Neural crest cell (in vitro differentiated cells): ENCODE measurements at places on chromosomes 1 and 21.

- DNase-seq, result no peak
These were observed 518.7 kb downstream of the RWDD3 start for GRCh38 chr1:95752515-95753381.

- DNase-seq, result no peak
These were observed 53.4 kb downstream of the RGS2 start for GRCh38 chr1:192862271-192862670.

GRCh38 chr1:78540048-78540447 is 49.3 kb downstream of the PTGFR start:
- DNase-seq, result no peak

- DNase-seq, result no peak
These were observed 35.7 kb upstream of the VAV3 start for GRCh38 chr1:108000620-108001111.

DNA sequence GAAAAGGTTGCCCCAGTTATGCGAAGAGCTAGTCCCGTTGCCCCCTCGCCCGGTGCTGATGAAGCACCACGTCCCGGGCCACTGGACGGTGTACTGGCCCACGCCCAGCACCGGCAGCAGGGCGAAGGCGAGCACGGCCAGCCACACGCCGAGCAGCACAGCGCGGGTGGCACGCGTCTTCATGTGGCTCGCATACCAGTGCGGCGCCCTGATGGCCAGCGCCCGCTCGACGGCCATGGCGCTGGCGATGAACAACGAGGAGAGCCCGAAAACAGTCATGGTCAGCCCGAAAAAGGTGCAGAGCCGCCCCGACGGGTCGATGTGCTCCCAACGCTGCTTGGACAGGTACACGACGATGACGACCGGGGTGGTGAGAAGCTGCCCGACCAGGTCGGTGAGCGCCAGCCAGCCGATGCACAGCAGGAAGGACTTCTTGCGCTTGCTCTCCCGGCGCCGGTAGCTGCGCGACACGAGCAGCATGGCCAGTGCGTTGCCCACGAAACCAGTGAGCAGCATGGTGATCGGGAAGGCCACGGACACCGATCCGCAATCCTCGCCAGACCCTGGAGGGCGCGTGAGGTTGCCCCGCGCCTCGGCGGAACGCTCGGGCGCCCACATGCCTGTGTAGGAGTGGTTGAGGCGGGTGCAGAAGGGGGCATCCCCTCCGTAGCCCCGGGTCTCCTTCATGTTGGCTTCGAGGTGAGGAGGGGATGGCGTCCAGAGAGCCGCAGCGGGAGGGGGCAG is 553 bp downstream of the PTGER3 start:
- DNase-seq, result no peak

GRCh38 chr1:45334308-45335245 is 5.4 kb upstream of the TOE1 start:
- DNase-seq, result no peak

DNA sequence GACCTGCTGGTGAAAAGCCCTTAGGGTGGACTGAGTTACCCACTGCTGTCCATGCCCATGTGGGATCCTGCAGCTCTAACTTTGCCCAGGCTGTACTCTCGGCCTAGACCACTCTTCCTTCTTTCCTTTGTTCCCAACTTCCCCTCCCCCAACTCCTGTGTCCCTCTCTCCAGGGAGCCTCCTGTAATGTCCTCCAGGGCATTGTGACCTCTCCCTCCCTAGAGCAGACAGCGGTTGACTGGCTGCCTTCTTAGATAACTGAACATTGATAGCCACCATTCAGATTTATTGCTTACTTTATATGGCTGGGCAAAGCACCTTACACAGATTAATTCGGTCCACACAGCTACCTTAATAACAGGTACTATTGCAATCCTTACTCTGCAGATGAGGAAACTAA is 5.0 kb downstream of the RUNX1 start:
- no peak for DNase-seq

DNA sequence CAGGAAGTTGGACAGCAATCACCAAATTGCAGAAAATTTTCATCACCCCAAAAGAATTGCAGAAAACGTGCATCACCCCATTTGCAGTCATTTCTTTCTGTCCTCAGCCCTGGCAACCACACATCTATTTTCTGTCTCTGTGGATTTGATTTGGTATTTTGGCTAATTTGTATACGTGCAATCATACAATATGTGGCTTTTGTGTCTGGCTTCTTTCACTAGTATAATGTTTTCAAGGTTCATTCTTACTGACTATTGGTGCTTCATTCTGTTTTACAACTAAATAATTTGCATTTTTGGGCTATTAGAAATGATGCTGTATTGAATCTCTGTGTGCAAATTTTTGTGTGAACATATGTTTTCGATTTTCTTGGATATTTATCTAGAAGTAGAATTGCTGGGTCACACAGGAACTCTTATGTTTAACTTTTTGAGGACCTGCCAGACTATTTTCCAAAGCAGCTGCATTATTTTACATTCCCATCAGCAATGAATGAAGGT is 24.8 kb upstream of the PRDM2 start:
- DNase-seq, result no peak

- DNase-seq, result no peak
These were observed 10.9 kb upstream of the PROX1 start for GRCh38 chr1:213976665-213977485.

DNA sequence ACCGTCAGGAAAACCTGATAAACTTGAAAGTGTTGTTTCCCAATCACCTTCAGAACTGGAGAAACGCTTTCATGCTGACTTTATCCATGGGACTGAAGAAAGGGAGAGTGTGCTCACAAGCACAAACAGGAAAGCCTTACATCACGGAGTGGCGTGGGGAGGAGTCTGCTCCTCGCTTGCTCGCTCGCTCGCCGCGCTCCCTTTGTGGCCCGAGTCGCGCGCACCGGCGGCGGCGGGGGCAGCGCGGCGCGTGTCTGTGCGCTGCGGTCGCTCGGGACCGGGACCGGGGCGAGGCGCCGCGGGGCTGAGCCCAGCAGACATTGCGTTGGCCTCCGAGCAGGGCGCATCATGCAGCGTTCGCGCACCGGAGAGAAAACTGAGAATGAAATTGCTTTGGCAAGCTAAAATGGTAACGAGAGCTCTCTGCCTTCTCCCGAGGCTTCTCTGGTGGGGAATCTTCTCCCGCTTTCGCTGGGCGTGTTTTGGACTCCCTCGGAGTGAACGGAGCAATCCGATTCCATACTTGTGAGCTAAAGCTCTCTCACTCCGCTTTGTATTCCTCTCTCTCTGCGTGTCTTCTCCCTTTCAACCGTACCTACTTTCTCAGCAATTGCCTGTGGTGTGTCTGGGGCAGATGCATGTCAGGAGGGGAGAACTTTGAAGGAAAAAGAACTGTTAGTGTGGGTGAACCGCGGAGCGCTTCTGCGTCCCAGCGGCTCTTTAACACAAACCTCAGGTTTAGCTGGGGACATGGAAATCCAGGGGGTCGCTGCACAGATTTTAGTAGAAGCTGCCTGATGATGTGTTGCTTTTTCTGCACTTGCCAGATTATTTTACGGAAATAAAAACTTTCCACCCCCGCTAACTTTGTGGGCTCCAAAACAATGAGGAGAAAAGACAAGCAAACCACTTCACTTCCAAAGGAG is at the start of gene RGL1:
Gene RGL1, plus strand, starts transcription at position 205 of the 926 bp plus-strand sequence. Its CDS starts 178 bp downstream, at position 383.
- DNase-seq, result peak; percentile 43

- DNase-seq, result no peak
These were observed 12.3 kb downstream of the PSMB2 start for GRCh38 chr1:35629051-35629450.

DNA sequence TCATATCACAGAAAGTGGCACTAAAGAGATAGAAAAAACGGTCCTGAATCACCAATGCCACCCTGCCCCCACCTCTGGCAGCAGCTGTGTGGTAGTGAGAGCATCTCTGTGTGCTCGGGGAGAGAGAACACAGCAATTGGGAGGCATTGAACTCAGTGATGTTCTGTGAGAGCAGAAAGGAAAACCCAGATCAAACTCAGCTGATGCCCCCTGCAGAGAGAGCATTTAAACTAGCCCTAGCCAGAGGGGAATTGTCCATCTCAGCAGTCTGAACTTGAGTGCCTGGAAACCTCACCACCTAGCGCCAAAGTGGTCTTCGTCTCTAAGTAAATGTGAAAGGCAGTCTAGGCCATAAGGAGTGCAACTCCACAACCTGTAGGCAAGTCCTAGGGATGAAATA is 21.3 kb downstream of the SLC44A5 start:
- no peak for DNase-seq

DNA sequence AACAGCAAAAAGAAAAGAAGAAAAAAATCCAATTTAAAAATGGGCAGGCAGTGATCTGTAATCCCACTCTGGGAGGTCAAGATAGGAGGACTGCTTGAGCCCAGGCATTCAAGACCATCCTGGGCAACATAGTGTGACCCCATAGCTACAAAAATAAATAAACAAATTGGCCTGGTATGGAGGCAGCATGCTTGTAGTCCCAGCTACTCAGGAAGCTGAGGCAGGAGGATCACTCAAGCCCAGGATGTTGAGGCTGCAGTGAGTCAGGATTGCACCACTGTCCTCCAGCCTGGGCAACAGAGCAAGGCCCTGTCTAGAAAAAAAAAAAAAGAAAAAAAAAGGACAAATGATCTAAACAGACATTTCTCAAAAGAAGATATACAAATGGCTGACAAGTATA is 99.6 kb downstream of the EIF4G3 start:
- no peak for DNase-seq

DNA sequence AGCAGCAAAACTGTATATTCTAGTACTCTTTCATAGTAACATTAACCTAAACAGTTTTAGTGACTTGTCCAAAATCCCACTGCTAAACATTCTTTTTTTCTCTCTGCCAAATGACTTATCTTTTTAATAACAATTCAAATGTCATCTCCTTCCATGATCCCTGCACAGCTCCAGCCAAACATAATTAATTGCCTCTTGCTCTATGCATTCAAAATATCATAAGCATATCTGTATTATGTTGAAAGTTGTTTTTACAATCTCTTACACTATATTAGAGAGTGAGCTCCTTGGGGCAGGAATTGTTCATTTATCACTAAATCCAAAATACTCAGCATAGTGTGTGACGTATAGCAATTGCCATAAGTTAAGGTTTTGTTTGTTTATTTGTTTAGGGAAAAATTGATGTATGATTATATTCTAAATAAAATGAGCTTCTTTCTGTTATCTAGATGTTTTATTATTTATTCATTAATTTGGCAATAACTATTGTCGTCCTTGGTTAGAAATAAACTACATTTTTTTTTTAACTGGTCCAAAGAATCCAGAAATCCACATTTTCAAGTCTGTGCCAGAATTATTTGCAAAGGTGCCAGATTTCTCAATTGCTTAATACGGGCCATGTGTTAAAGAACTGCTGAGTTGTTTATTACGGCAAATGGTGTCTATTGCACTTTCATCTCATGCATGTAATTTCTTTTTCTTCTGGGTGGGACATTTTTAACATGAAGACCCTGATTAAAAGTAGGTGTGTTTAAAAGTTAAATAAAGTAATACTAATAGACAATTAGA is 577.2 kb upstream of the ZRANB2 start:
- DNase-seq, result no peak

DNA sequence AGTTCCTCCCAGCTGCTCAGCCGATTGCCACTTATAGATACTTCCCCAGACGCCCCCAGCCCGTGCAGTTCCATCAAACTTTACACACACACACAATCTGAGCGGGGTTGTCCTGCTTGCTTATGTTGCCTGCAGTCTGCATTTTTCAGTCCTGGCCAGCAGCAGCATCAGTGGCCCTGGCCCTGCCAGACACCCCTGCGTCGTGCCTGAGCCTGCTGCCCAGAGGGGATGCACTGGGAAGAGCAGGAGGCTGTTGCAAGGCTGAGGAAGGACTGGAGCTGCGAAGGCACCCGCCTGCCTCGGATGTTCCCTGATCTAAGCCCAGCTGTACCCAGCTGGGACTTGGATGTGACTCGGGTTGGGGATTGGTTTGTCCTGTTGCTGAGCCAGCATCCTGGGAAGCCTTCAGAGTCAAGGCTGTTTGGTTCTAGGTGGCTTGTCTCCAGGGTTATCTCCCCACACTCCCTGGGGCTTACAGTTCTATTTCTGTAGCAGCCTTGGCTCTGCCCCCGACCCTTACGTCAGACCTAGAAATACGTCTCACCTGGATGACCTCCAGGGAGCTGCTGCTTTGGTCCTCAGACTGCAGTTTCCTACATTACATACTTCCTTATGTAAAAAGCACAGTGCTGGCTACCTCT is 42.3 kb downstream of the MAN1C1 start:
- DNase-seq, result no peak
